ENCODE measurements at places on chromosomes 11 and 22. TPM values are rescaled to one million over a fixed set of nuclear protein-coding genes. Genes with fewer than 3 reads are reported as not detected.
A peak's percentile ranks its signal among the peaks of the same experiment; 100 is the strongest.

DNA sequence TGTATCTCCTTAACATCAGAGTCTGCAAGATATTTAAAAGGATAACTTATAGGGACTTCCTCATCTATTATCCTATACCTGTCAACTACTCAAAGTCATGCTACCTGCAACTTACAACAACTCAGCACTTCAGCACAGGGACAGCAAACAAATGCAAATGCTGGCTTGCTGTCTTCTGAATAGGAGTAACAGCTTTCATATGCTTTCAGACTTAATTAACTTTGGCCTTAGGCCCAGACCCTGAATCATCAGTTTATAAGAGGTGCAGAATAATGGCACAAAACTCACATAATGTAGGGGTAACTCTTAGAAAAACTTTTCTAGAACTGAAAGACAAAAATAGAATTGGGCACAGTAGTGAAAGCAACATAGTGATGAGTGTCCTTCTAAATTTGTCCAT lies 953.4 kb downstream of the DLG2 start:
- no peak for DNase-seq

- DNase-seq: no peak
These were observed 175.0 kb downstream of the TENM4 start for GRCh38 chr11:79265756-79266322.

DNA sequence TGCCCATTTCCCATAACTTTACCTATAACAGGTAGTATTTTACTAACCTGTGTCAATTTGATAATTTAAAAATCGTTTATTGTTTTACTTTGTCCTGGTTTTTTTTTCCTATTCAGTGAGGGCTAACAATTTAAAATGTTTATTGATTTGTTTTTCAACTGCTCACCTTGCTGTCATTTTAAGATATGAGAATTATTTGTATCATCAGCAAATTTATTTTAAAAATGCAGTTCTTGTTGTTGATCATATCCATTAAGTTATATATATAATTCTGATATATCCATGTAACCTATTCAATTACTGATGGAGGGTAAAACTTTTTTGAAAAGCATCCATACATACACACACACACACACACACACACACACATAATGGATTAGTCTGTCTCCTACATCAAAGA lies 24.8 kb downstream of the RRAS2 start:
- DNase-seq: no peak

DNA sequence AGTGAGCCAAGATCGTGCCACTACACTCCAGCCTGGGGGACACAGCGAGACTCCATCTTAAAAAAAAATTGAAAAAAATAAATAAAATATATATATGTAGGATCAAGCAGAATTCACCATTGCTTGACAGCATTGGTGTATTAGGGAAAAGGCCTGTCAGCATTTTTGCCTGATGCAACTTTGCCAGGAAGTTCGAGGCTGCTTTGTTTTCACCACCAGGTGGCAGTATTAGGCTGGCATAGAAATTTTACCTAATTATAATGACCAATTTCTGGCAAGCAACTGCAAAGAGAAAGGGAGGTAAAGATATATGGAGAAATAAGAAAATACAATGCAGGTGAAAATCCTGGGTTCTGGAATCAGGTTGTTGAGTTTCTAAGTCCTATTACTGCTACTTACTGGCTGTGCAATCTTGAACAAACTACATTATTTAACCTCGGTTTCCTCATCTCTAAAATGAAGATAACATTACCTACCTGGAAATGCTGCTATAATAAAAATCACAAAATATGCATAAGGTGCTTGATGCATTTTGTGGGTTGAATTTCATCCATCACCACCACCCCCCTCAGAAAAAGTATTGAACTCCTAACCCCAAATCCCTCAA lies 24.7 kb downstream of the LAYN start:
- DNase-seq: peak; percentile 74

GRCh38 chr11:47572715-47573255 lies 6.0 kb downstream of the KBTBD4 start:
- DNase-seq: peak; percentile 72

DNA sequence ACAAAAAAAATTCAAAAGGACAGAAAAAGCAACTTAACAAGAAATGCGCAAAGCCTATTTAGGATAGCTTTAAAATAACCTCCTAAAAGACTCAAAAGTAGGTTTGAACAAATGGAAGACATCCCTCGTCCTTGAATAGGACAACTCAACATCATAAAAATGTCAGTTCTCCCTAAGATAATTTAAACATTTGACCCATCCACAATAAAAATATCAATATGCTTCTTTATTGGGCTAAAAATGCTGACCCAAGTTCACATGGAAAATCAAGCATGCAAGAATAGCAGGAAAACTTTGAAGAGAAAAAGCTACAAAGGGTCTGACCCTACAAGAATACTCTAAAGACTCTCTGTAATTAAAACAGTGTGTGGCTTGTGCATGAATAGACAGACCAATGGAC lies 12.1 kb upstream of the KCTD17 start:
- DNase-seq: no peak

DNA sequence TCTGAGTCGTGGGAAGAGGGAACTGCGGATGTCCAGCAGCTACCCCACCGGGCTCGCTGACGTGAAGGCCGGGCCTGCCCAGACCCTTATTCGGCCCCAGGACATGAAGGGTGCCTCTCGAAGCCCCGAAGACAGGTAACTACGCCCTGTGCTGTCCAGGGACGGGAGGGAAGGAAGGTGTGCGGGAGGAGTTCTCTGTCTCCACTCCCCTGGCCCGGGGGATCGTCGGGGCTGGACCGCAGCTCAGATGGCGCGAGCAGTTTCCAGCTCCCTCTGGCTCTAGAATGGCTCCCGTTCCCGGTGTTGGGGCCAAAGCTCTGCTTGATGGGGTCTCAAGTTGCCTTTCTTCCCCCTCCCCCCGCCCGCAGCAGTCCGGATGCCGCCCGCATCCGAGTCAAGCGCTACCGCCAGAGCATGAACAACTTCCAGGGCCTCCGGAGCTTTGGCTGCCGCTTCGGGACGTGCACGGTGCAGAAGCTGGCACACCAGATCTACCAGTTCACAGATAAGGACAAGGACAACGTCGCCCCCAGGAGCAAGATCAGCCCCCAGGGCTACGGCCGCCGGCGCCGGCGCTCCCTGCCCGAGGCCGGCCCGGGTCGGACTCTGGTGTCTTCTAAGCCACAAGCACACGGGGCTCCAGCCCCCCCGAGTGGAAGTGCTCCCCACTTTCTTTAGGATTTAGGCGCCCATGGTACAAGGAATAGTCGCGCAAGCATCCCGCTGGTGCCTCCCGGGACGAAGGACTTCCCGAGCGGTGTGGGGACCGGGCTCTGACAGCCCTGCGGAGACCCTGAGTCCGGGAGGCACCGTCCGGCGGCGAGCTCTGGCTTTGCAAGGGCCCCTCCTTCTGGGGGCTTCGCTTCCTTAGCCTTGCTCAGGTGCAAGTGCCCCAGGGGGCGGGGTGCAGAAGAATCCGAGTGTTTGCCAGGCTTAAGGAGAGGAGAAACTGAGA lies 1.4 kb downstream of the ADM start:
- DNase-seq: peak; percentile 54

GRCh38 chr22:17792299-17792698 lies 18.0 kb upstream of the BID start:
- DNase-seq: no peak

DNA sequence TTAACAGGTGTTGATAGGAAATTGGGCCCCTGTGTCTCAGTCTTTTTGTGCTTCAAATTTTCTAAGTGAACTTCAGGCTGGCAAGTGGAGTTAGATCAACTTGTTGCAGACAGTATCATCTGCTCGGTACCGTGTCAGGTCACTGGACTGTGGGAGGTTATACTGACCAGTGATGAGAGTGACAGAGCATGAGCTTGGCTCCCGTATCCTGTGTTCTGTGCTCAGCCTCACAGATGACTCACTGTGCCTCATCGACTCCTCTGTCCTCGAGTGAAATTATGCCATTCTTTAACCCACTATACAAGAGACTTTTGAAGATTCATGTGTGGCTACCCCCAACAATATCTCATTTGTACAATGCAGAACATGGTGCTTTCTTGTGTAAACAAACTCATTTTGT lies 7.9 kb downstream of the GRAP2 start:
- DNase-seq: no peak

GRCh38 chr11:103546236-103546635 lies 437.0 kb downstream of the DYNC2H1 start:
- DNase-seq: no peak

GRCh38 chr11:10604340-10604748 lies 35.9 kb upstream of the LYVE1 start:
- DNase-seq: no peak

TRIM29 gene
- total RNA-seq: 2.3 TPM

SLC2A11 gene
- total RNA-seq: 6.8 TPM

SLC17A6 gene
- not detected for total RNA-seq

DDX25 gene
- total RNA-seq: 0.15 TPM

Data from left lobe of liver (tissue), 2 donors.